ENCODE measurements at places on chromosomes 5 and 9. TPM values are rescaled to one million over a fixed set of nuclear protein-coding genes. Genes with fewer than 3 reads are reported as not detected.

ADAMTS16 gene
- polyA plus RNA-seq, result 0.01 TPM

PCDHA1 gene
- polyA plus RNA-seq, result not detected

OR2S2 gene
- polyA plus RNA-seq, result not detected

AMBP gene
- not detected for polyA plus RNA-seq

- H3K36me3 ChIP-seq, result no peaks in the 10 kb centered on the region
- H3K27ac ChIP-seq, result no peak overlapping the region
- DNase-seq, result no peak
- H3K27me3 ChIP-seq, result no peaks in the 10 kb centered on the region
- H3K4me1 ChIP-seq, result no peaks in the 10 kb centered on the region
- no peak overlapping the region for H3K4me3 ChIP-seq
These were observed 97.4 kb downstream of the HOMER1 start for GRCh38 chr5:79416499-79416898.

- DNase-seq, result no peak
- H3K4me1 ChIP-seq, result no peaks in the 10 kb centered on the region
- H3K36me3 ChIP-seq, result no peaks in the 10 kb centered on the region
- no peak overlapping the region for H3K27ac ChIP-seq
- no peak overlapping the region for H3K4me3 ChIP-seq
These were observed 171.0 kb downstream of the MSX2 start for GRCh38 chr5:174895360-174895759.

- no peak for DNase-seq
- no peaks in the 10 kb centered on the region for H3K36me3 ChIP-seq
- peaks cover 21% of the 10 kb centered on the region for H3K4me1 ChIP-seq
- H3K27me3 ChIP-seq, result no peaks in the 10 kb centered on the region
These were observed 73.7 kb upstream of the PJA2 start for GRCh38 chr5:109483395-109483971.

DNA sequence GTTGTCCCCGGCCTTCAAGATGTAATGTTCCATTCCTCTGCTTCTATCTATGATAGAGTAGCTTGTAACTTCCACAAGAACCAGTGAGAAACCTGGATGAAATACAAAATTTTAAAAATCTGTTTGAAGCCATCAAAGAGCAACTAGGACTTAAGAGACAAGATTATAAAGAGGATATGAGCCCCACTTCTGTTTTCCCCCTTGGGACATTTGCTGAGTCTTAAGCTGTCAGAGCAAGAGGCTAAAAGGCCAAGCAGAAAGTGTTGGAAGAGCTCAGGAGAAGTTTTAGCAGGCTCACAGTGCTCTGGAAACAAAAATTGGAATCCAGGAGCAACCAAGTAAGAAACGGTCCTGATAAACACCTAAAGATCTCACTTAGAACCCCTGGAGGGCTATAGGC, 76.1 kb downstream of the ADRB2 start:
- no peak overlapping the region for H3K27ac ChIP-seq
- DNase-seq, result no peak
- H3K27me3 ChIP-seq, result no peaks in the 10 kb centered on the region
- H3K4me3 ChIP-seq, result no peak overlapping the region
- H3K36me3 ChIP-seq, result no peaks in the 10 kb centered on the region

All from psoas muscle (tissue), 8 donors.